ENCODE measurements at places on chromosomes 6 and 20.

- no peak for DNase-seq
Observed at GRCh38 chr20:23096986-23097520, 10.9 kb upstream of the CD93 start.

GRCh38 chr6:62236784-62237183 lies 49.2 kb downstream of the KHDRBS2 start:
- no peak for DNase-seq

GRCh38 chr20:49747707-49748524 lies 34.2 kb upstream of the B4GALT5 start:
- DNase-seq, result no peak

- no peak for DNase-seq
Observed at GRCh38 chr6:28378644-28379043, 20.9 kb downstream of the ZSCAN12 start.

- peak; percentile 25 for DNase-seq
Observed at GRCh38 chr6:30508890-30509736, 19.8 kb downstream of the HLA-E start.

GRCh38 chr6:111943266-111943665 lies 70.0 kb upstream of the FYN start:
- DNase-seq, result no peak

DNA sequence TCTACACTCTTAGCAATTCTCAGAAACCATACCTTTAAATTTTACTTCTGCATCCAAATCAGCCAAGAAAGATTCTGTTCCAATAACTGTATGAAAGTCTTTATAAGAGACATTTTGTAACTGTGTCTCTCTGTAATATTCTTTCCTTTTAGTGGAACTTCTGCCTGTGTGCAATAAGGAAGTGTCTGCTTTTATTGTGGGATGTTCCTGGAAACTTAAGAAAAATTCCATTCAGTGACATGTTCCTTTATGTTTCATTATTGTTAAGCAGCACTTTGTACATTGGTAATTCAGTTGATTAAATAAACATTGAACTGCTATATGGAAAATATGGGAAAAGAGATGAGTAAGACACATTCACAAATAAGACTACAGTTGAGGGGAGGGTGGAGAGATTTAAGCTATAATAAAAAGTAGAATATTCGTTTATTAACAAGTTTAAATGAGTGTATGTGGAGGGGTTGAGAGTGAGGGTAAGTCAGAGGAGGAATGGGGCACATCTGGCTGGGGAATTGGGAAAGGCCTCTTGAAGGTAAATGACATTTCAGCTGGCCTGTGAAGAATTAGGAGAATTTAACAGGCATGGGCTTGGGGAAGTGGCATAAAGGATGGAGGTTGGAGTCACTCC lies 11.9 kb downstream of the NUS1 start:
- no peak for DNase-seq

DNA sequence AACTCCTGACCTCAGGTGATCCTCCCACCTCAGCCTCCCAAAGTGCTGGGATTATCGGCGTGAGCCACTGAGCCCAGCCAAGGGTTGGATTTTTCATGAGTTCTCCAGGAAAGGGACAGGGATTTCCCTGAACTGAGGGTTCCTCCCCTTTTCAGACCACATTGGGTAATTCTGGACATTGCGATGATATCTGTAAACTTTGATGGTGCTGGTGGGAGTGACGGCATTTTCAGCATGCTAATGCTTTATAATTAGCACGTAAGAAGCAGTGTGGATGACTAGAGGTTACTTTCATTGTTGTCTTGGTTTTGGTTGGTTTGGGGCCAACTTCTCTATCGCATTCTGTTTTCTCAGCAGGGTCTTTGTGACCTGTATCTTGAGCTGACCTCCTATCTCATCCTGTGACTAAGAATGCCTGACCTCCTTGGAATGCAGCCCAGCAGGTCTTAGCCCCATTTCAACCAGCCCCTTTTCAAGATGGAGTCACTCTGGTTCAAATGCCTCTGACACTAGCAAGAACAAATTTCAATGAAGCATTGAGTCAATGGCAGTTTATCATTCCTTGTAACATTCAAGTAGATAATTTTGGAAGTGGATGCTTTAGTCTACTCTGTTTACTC lies 156.5 kb downstream of the TTLL2 start:
- DNase-seq, result no peak

DNA sequence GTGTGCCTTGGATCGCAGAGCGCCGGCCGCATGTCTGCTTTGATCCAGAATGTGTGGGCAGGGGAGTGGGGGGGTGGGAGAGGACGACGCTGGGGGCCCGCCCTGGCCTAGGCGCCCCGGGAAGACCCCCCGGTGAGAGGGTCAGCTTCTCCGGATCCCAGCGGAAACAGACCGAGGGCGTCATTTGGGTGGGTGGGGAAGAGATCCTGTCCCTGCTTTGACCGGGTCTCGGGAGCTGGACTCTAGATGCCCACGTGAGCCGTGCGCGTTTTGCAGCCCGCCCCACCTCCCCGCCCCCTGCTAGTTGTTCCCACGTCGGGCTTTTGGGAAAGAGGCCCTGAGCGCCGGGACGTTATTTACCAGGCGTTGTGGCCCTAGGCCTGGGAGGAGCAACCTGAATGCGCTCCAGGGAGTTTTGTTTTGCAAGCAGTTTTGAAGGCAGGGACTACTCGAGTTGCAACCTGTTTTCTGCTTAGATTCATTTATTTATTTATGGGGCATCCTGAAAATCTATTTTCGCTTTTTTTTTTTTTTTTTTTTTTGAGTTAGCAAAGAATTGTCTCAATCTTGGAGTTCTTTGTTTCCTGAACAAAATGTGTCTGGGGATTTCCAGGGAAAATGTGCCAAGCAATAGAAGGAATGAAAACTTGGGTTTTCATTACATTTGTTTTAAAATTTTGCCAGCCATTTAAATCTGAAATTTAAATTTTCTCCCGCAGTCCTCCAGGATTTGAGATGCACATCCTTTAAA lies 1.6 kb downstream of the DSP start:
- peak; percentile 84 for DNase-seq

GRCh38 chr6:149093643-149094042 lies 223.9 kb upstream of the TAB2 start:
- peak; percentile 59 for DNase-seq

- DNase-seq, result no peak
Observed at GRCh38 chr6:151109361-151109760, 130.4 kb upstream of the AKAP12 start.

- DNase-seq, result no peak
Observed at GRCh38 chr6:56616967-56617366, 25.7 kb downstream of the DST start.

GRCh38 chr6:81633391-81633790 lies 119.1 kb downstream of the TENT5A start:
- DNase-seq, result no peak

Data from PC-3 (cell line).